ENCODE measurements at places on chromosomes 13 and 19.

GRCh38 chr19:58385891-58386575, 1.0 kb upstream of the RPS5 start:
- no peak for DNase-seq

DNA sequence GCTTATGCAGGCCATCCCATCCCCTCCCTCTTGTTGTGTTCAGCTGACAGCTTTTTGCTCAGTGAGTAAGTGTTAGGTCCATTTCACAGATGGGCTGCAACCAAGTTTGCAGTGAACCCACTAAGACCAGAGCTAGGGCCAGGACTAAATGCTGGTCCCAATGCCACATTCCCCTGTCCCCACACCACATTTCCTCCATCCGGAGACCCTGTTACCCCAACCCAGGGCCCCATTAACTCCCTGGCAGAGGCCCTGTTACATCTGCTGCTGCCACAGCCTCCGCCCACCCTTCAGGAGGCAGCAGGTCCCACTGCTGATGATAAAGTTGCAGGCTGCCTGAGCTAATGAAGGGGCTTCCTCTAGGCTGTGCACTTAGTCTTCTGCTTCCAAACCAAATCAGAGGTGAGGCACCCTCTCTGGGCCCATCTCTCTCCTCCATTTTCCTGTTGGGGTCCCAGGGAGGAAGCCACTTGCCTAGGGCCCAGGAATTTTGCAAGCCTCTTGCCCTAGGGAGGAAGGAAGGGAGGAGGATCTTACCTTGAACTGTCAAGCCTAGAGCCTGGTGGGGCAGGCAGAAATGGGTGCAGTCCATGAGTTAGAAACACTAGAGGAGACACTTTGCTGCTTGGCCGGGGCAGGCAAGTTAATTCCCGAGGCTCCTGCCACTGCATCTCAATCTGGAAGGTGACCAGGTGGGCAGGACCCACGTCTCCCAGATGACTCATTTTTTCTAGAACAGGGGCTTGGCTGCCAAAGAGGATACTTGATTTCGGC, 3.4 kb upstream of the USF2 start:
- DNase-seq, result no peak

- peak; percentile 22 for DNase-seq
Measured at GRCh38 chr19:35793381-35794165, 18.2 kb downstream of the ARHGAP33 start.

- DNase-seq, result no peak
Measured at GRCh38 chr13:99093997-99094396, 106.7 kb upstream of the UBAC2 start.

- no peak for DNase-seq
Measured at GRCh38 chr19:14033946-14034345, 2.4 kb downstream of the IL27RA start.

- DNase-seq, result no peak
Measured at GRCh38 chr19:35264268-35265125, 4.3 kb upstream of the USF2 start.

GRCh38 chr19:6779206-6779605, 6.7 kb downstream of the VAV1 start:
- no peak for DNase-seq

- DNase-seq, result no peak
Measured at GRCh38 chr13:22198641-22199217, 527.9 kb downstream of the FGF9 start.

DNA sequence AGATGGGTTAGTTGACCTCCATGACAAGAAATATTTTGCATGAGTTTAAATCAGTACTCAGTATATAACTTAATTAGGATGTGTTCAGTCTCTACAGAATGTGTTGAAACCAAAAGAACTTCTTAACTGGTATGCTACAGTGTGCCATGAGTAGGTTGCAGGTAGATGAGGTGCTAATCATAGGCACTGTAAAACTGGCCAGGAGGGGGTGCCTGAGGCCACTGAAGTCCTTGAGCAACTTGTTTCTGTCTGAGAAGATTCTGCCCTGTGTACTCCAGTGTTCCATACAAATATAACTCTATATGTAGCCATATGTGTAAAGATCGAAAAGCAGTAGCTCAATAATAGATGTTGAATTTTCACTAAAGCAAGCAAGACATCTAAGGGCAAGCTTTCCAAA, 549.2 kb upstream of the KLF12 start:
- no peak for DNase-seq

DNA sequence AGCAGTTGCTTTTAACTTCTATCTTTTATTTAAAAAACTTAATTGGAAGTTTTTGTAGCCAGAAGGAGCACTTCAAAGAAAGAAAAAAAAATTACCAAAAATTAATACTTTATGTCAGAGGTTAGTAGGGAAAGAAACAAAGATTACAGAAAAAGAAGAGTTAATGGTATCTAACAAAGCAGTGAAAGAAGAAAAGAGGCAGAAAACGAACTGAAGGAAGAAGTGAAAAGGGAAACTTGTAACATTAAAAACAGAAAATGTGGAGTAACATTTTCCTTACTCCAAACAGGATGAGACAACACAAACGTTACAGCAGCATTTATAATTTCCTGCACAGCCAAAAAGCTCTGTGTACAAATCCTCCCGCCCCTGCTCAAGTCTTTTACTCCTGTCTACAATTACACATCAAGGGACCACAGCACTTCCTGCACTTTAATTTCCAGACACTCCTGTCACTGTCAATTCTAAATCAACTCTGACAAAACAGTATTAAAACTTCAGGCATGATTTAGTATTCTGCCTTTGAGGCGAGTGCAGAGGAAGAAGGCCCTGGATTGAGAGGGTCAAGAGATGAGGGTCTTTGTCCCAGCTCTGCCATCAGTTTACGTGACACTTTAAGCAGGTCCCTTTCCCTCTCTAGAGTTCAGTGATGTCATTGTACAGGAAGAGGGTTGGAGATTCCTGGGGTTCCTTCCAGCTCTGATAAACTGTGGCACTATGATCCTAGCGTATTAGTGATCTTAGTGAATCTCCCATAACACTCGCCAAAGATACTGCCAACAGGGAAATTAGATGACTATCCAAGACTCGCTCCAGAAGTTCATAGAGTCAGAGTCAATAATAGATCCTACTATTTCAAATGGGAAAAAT, 53.2 kb upstream of the LSM14A start:
- no peak for DNase-seq

GRCh38 chr19:48551437-48552302, at the start of gene SULT2B1:
SULT2B1 (plus strand) TSS chr19:48552172; CDS start chr19:48552253, 81 bp downstream.
- no peak for DNase-seq

GRCh38 chr13:31074756-31075155, 86.9 kb downstream of the HSPH1 start:
- no peak for DNase-seq

- DNase-seq, result no peak
Measured at GRCh38 chr19:56732976-56733375, 61.4 kb upstream of the ZNF835 start.

GRCh38 chr13:75705395-75705794, 69.3 kb downstream of the LMO7 start:
- no peak for DNase-seq

GRCh38 chr19:14474827-14475226, 327 bp downstream of the PTGER1 start:
- DNase-seq, result no peak

DNA sequence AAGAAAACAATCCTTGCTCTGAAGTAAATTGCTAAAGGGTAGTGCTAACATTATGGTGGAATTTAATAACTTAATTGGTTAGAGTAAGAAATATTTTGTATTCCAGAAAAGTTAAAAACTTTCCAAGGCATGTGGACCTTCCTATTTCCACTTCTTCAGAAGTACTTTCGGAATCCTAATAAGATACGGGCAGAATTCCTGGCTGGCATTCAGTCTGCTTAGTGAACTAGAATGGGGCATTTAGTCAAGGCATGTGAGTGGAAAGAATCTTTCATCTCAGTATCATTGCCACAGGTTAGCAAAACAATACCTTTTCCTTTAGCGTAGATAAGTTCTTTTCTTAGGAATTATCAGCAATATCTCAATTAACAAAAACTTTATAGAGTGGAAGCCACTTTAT, 85.1 kb downstream of the TNFRSF19 start:
- DNase-seq, result no peak

- DNase-seq, result no peak
Measured at GRCh38 chr13:83634601-83635000, 247.7 kb downstream of the SLITRK1 start.

GRCh38 chr13:88417801-88418200, 746.6 kb downstream of the SLITRK5 start:
- no peak for DNase-seq

DNA sequence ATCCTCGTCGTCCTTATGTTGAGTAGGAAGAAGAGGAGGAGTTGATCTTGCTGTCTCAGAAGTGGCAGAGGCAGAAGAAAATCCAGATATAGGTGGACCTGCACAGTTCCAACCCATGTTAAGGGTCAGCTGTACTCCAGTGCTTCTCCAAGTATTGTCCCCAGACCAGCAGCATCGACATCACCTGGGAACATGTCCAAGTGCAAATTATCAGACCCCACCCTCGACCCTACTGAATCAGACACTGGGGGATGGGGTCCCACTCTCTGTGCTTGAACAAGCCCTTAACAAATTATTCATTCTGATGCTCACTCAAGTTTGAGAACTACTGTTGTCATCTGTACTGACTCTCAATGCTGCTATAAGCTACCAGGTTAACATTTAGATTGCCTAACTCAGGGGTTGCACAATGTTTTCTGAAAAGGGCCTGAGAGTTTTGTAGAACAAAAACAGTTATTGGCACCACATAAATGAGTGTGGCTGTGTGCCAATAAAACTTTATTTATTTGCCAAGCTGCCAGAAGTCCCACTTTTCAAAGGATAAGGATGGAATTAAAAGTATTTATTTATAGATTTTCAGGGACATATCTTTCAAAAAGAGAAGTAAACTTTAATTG, 226.7 kb upstream of the IPO5 start:
- DNase-seq, result no peak

DNA sequence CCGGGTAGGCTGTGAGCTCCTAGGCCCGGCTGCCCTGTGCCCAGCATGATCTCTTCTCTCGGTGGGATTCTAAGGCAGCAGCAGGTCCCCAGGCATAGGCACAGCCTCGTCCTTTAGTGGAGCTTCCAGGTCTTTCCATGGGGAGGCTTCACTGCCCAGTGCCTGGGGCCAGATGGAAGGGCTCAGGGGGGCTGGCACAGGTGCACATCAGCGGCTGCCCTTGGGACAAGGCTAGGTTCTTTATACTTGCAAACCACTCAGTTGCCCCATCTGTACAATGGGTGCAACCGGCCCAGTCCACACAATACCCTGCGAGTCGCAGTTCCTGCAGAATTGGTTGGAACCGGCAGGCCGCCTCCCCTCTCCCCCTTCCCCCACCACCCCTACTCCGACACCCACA, 14.2 kb downstream of the KCTD15 start:
- DNase-seq, result no peak

GRCh38 chr19:23789246-23789645, 30.6 kb upstream of the ZNF681 start:
- no peak for DNase-seq

- DNase-seq, result peak; percentile 76
Measured at GRCh38 chr19:31448221-31448657, 99.0 kb upstream of the TSHZ3 start.

DNA sequence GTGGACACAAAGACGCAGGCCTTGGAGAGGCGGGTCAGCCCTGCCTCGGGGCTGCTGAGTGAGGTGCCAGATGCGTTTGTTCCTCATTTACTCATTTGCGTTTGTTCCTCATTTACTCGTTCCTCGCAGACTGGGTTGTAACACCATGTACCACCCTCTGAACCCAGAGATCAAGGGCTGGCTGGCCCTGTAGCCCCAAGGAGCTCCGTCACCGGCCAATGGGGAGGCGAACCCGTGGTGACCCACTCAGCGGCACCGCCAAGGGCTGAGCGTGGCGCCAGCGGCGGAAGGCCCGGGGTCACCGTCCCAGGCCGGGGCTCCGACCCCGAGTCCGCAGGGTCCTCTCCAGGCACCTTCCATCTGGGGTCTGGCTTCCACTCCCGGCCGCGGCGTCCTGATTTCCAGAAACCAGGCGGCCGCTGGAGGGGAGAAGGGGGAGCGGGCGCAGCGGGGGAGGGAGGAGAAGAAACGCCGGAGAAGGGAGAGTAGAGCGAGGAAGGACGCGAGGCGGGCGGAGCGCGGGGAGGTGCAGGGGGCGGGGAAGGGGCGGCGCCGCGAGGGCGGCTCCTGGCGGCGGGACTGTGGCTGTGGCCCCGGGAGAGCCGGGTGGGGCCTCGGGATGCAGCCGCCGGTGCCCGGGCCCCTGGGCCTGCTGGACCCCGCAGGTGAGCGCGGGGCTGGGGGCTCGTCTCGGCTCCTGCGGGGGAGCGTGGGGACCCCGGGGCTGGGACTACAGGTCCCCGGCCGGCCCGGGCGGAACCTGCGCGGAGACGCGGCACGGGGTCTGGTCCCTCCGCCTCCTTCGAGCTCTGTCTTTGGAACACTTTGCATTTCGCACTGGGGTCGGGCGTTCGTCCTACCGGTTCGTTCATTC, at the start of gene TMEM255B:
TMEM255B (plus strand) TSS at position 576 of the 874 bp plus-strand sequence; CDS start at position 620, 44 bp downstream.
- peak; percentile 63 for DNase-seq

DNA sequence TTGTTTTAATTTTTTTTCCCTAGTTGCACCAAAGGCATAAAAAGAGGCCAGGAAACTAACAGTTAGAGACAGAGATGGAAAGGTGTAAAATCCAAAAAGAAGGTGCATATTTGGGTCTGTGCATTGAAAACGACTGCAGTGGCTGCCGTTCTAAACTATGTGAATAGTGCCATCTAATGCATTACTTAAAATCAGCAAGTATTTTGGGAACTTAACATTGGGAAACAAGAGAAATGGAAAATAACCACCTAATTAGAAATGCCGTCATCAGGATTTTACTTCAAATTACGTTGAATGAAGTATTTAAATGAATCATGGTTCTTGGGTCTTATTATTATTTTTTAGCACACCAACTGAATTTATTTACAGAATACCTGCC, 189.5 kb upstream of the MIR17HG start:
- no peak for DNase-seq

GRCh38 chr13:71374471-71375049, 492.4 kb downstream of the DACH1 start:
- no peak for DNase-seq

All from T1000 (cell line).